ENCODE measurements at places on chromosomes 1 and 21.

GRCh38 chr1:27356619-27357280 lies 10.0 kb downstream of the MAP3K6 start:
- no peak for DNase-seq

GRCh38 chr1:147567594-147568381 lies 26.5 kb downstream of the BCL9 start:
- DNase-seq: no peak

DNA sequence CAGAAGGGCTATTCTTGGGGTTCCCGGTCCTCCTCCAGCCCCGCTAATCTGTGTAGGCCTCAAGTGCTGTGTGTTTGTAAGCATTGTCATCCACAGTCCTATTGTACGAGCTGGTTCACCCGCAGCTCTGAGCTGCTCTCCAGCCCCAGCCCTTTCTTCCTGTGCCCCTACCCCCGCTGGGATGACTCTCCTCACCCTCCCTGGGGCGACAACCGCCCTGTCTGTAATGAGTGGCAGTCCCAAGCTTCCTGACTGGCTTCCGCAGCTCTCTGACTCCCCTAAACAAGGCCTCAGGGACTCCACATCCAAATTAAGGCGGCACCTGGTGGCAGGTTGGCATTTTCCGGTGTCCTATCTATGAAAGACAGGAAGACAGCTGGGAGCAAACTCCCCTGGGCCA lies 45.8 kb downstream of the TFF3 start:
- DNase-seq: no peak

GRCh38 chr1:119587341-119587740 lies 60.7 kb downstream of the ZNF697 start:
- peak; percentile 58 for DNase-seq

DNA sequence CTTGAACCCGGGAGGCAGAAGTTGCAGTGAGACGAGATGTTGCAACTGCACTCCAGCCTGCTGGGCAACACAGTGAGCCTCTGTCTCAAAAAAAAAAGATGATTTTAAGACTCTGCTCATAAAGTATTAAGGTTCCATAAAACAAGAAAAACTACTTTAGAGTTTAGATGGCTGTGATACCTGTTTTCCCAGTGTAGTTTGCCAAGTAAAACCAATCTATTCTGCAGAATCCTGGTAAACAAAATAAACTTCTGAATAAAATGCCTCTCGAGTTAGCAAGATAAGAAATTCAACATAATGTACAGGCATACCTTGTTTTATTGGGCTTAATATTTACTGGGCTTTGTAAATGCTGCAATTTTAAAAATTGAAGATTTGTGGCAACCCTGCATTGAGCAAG lies 30.8 kb downstream of the LTN1 start:
- DNase-seq: no peak

DNA sequence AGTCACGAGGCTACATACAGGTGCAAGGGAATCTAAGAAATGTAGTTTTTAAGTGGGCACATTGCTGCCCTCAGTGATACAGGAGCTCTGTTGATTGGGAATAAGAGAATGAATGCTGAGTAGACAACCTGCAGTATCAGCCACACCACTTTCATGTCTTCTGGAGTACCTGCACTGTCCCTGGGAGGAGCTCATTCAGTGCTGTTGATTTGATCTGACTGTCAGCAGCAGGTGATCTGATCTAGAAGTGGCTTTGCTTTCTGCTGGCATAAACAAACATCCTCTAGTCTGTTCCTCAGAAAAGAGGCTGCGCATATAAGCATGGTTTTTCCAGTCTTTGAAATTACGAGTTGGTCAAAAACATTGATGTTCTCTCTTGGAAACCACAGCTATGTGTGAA lies 35.5 kb upstream of the LRRC52 start:
- no peak for DNase-seq

DNA sequence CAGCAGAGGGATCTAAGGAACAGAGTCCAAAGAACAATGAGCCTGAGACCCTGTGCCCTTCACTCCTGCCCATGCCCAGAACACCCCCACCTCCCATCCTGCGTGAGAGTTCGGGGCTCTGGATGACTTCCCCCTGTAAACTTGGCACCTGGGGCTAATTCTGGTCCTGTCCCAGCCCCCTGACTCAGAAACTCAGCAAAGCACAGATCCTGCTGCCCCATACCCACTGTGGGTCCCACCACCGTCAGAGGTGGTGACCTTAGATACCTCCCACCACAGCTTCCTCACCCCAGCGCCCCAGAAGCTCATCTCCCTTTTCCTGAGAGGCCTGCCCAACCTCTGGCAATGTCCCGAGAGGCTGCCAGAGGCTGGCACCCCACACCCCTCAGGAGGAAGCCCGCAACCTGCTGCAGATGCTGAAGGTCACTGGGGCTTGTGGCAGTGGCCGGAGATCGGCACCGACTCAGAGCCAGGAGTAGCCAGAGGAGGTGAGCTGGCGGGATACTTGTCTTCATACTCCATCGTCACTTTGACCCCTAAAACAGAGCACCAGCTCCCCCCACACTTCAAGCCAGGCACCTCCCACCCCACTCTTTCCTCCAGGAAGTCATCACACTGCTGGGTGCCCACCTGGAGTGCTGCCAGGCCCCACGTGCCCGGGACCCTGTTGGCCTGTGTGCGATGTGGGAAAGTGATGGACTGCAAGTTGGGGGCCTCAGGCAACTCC lies 111.6 kb upstream of the IFFO2 start:
- DNase-seq: no peak

GRCh38 chr1:203278082-203278884 lies 27.0 kb upstream of the BTG2 start:
- peak; percentile 74 for DNase-seq

DNA sequence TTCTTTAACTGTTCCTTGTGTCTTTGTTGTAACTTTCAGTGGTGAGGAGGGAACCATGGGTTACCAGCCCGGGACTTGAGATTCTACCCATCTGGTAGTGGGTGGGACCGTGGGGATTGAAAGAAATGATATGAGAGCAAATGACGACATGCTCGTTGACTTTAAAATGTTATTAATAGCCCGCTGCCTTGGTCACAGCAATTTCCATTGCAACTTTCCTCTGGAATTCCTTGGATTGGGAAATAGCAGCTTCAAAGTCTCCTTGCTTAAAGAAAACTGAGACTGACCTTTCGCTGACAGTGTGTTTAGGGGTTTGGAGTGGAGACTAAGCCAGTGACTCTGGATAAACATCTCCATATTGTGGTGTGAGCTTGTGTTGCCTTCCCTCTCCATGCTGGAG lies 44.2 kb upstream of the MARK1 start:
- no peak for DNase-seq

DNA sequence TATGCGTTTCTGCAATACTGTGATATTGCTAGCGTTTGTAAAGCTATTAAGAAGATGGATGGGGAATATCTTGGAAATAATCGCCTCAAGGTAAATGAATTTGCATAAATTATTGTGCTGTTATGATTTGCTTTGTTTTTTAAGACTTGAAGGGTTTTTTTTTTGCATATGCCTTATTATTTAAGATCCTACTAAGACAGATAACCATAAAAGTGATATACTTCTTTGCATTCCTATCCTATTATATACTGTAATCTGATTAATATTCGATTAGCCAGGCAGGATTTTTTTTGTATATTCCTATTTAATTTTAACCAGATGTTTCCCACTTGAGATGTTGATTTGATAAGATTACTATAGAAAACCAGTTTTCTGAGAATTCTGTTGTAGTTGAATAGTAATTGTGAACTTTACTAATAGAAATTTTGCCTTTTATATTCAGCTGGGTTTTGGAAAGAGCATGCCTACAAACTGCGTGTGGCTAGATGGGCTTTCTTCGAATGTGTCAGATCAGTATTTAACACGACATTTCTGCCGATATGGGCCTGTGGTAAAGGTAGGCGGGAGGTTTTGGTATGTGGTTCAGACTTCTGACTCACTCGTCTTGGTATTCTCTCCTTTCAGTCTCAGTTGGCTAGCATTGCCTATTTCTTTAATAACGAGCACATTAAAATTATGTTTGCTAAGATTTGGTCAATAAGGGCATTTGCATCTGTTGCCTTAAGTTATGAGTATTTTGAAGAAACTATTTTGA lies 56.8 kb downstream of the ZBTB17 start:
- DNase-seq: peak; percentile 94

DNA sequence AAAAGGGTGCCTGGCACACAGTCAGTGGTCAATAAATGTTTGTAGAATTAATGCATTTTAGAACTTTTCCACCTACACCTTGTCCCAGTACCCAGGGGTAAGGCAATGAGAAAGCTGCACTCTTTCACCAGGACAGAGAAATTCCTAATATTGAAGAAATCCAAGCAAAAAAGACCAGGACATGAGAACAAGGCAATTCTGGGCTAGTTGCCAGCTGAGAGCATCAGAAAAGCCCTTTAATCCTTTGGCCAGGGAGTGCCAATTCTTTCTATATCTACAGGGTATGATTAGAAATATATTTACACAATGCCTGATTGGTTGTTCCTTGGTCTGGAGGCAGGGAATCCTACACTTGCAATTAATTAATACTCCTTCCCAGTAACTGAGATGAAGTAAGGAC lies 492.4 kb upstream of the NFIA start:
- DNase-seq: no peak

DNA sequence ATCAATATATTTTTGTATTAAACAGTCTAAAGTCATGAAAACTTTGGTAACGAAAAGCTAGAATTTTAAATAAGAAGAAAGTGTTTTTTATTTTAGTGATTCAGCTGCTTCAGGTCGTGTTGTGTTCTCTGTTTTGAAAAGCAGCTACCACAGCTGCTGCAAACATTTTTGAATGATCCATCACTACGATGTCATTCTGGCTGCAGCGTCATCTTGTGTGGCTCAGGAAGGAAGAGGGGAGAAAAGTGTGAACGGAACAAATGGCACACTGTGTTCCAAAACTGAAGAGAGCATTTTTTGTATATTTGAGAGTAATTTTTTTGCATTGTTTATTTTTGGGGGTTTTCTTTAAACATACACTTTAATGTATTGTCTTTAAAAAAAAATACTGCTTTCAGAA lies 323.0 kb upstream of the ADGRL2 start:
- DNase-seq: no peak

DNA sequence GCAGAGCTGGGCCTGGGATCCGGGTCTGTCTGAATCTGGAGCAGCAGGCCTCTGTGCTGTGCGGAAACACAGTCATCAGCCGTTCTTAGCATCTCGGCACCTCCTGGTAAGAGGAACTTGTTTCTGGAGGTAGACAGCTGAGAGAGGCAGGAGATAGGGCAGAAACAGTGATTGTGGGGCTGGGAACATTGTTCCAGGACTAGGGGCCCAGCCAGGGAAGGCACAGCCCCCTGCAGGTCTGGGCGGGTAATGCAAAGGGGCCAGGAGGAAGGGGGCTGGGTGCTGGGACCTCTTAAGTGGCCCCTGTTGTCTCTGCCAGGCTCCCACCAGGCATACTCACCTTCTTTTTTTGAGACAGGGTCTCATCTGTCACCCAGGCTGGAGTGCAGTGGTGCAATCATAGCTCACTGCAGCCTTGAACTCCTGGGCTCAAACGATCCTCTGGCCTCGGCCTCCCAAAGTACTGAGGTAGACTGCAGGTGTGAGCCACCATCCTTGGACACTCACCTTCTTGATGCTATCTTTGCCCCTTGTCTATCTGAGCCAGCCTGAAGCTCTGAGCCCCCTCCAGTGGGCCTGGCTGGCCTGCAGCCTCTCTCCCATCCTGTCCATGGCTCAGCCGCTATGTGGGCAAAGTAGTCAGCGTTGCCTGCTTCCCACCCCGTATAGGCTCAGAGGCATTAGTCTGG lies 134.3 kb upstream of the ZBTB40 start:
- DNase-seq: no peak

DNA sequence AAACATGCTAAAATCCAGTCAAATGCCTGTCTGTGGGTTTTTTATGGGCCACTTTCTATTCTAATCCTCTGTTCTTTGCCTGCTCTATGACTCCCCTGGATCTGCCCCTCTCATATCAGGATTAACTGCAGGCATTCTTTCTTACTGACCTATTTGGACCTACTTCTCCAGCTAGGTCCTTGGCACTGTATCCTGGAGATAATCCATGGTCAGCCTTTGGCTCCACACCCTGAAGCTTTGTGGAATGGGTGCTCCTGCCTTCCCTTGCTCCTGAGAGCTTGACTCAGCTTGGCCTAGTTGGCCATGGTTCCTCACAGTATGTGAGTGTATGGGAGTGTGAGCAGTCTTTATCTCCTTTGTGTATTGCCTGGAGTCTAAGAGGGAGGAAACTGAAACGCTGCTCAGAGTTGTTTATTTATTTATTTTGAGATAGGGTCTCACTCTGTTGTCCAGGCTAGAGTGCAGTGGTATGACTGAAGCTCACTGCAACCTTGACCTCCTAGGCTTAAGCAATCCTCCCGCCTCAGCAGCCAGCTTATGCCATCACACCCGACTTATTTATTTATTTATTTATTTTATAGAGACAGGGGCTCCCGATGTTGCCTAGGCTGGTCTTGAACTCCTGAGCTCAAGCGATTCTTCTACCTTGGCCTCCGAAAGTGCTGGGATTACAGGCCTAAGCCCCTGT lies 28.7 kb upstream of the CDC14A start:
- no peak for DNase-seq

- no peak for DNase-seq
Measured at GRCh38 chr1:95209291-95209690, 24.7 kb upstream of the RWDD3 start.

DNA sequence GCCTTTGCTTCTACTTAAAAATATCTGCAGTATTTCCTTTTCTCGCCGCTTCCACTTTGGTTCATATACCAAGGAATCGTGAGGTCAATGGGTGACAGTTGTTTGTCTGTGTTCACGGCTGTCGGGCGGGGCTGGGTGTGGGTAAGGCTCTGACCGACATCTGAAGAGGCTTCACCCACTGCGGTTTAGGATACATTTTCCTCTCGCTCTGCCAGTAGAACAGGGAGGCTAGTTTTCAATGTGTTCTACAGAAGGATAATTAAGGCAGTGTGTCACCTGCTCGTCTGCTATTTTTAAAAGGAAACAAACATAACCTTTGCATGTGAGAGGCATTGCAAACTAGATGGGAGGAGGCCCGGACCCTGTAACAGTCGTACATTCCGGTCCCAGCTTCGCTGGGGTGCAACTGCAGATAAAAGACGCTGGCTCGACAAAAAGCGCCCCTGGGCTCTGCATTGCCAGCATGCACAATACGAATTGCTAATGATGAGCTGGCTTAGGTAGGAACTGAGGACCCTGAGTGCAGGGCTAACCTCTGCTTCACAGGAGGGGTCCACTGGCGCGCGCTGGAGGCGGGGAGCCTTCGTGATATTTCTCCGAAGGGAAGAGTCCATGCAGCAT lies 8.5 kb upstream of the ERG start:
- no peak for DNase-seq

GRCh38 chr1:14901371-14901954 lies 252.1 kb upstream of the TMEM51 start:
- no peak for DNase-seq

- DNase-seq: no peak
Measured at GRCh38 chr1:178659789-178660208, 65.2 kb upstream of the RALGPS2 start.
